ENCODE measurements at places on chromosomes 2 and 18.

GRCh38 chr2:213247566-213247965 lies 36.7 kb upstream of the SPAG16 start:
- no peak for DNase-seq

GRCh38 chr2:105869341-105869740 lies 124.6 kb downstream of the NCK2 start:
- DNase-seq: no peak

DNA sequence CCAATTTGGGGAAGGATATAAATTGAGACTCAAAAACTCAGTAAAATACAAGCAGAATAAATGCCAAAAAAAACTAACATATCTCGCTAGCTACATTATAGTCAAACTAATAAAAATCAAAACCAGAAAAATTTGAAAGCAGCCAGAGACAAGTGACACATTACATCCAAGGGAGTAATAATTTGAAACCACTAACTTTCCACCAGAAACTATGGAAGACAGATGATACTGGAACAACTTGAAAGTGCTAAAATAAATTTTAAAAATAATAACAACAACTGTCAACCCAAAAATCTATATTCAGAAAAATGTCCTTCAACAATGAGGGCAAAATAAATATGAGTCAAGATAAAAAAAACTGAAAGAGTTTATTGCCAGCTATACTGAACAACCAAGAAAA lies 110.7 kb downstream of the EVA1A start:
- no peak for DNase-seq

DNA sequence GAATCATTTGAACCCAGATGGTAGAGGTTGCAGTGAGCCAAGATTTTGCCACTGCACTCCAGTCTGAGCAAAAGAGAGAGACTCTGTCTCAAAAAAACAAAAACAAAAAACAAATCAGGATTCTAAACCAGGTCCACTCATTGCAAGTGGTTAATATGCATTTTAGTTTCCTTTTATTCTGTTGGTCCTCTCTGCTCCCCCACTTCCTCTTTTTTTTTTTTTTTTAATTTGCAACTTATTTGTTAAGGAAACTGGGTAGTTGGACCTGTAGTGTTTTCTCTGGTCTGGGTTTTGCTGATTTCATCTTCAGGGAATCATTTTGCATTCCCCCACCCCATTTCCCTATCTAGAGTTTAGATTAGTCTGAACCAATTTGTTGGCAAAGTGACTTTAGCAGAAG lies 14.0 kb downstream of the FER1L5 start:
- DNase-seq: no peak

DNA sequence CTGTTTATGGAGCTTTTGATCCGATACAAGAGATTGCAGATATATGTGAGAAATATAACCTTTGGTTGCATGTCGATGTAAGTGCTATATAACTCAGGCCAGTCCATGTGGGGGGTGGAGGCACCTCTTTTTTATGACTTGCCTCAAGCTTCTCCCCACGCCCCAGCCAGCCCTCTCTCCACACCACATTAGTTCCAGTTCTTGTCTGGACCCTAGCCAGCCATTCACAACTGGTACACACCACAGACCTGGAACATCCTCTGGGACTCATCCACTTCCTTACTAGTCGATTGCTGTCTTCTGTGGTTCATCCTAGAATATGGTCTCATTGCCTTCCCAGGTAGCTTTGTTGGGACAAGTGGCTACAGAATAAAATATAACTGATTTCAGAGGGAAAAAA lies 31.0 kb downstream of the GAD1 start:
- DNase-seq: no peak

DNA sequence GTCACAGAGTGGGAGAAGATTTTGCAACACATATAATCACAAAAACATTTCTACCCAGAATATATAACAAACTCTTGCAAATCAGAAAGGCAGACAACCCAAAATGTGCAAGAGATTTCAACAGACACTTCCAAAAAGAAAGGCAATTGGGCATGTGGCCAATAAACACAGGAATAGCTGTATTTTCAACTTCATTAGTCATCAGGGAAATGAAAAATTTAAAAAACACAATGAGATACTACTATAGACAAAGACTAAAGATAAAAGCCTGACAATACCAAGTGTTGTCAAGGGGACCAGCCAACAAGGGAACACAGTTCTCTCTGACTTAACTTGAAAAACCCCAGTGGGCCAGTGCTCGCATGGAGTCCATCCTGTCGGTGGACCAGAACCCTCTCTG lies 40.5 kb downstream of the MTHFD2 start:
- no peak for DNase-seq

DNA sequence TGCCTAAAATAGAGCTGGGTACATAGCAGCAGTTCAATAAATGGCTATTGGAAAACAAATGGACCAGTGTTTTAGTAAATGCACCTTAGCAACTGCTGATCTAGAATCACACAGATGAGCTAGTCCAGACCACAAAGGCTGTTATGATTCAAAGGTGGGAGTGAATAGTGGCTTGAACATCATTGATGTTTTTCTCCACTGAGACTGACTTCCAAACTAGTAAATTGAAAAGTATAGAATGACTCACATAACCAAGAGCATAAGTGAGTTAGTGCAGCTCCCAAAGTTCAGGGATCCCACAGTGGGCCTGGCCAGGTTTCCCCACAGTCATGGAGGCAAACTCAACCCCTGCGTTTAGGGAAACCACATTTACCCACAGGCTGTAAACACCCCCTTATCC lies 106.7 kb upstream of the YPEL5 start:
- no peak for DNase-seq

GRCh38 chr2:202717598-202718310 lies 83.0 kb downstream of the FAM117B start:
- no peak for DNase-seq

DNA sequence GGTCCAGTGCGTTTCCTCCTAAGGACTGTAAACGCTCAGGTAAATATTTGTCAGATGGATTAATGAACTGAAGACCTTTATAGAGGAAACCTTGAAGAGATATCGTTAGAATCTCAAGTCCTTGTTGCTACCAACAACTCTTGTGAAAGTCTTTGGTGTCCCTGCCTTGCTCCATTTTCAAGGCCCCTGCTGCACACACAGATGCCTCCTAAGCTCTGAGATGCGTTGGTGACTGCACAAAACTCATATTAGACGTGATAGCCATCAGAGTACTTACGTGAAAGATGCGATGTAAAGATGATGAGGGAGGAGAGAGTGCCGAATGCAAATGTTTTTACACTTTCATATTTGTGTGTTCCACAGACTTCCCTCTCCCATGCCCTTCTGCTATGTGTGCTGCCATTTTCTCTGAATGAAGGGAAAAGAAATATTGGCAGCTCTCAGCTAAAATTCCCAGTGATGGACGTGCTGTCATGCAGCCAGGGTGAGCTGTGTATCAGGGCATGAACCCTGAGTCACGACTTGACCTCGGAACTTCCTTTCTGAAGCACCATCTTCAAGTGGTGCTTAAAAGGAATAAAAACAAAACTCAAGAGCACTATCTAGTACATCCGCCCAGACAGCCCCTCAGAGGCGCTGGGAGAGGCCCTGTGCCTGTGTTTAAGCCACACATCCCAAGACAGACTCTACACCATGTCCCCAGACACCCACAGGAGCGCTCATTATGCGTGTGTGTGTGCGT lies 117.4 kb downstream of the FAM210A start:
- DNase-seq: peak; percentile 52

- DNase-seq: no peak
Observed at GRCh38 chr2:167769020-167769419, 478.4 kb downstream of the STK39 start.

GRCh38 chr2:169928463-169928864 lies 101.2 kb downstream of the UBR3 start:
- no peak for DNase-seq
